ENCODE measurements at places on chromosomes 7 and 10.

- no peak for DNase-seq
Observed at GRCh38 chr7:75878312-75878768, 494 bp upstream of the RHBDD2 start.

- no peak for DNase-seq
Observed at GRCh38 chr10:96205580-96205979, 65.8 kb downstream of the BLNK start.

DNA sequence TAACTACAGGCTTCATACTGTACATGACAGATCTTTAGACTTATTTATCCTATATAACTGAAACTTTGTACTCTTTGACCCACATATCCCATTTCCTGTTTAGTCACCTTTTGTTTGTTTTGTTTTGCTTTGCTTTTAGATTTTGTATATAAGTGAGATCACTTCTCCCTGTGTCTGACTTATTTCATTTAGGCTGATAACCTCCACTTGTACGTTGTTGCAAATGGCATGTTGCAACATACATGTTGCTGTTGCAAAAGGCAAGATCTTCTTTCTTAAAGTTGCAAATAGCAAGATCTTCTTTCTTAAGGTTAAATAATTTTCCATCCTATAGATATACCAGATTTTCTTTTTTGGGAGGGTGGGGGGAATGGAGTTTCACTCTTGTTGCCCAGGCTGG lies 341.5 kb downstream of the OTUD1 start:
- DNase-seq = no peak

DNA sequence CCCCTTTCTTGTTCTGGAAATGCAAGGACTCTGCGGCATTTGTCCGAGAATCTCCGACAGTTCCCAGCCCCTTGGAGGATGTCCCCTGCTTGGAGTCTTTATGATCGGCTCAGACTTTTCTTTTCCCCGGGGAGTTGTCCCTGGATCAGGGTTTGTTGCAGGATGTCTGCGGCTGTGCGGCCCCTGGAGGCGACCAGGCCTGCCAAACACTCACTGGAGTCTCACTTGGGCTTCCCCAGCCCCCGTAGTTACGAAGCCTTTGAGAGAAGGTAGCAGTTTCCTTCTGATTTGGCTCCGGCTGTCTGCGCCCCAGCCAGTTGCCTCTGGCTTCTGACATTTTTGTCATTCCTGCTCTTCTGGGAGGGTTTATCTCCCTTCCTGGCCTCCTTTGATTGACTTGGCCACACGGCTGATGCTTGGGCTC lies 16.1 kb downstream of the COL26A1 start:
- DNase-seq = no peak

GRCh38 chr7:11298220-11298619 lies 324.5 kb downstream of the PHF14 start:
- no peak for DNase-seq

DNA sequence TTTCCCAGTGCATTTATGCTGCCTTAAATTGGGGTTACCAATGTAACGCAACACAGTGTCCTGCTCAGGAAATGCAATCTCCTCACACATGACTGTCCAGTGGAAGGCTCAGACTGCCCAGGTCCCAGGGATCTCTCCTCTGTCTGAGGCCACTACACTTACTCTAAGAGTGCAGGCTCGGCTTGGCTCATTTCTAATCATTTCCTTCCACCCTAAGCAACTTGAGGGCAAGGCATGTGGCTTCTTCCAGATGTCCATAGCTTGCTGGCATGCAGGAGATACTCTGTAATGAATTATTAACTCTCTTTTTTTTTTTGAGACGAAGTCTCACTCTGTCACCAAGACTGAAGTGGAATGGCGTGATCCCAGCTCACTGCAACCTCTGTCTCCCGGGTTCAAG lies 23.7 kb downstream of the PLAC9 start:
- DNase-seq = no peak

DNA sequence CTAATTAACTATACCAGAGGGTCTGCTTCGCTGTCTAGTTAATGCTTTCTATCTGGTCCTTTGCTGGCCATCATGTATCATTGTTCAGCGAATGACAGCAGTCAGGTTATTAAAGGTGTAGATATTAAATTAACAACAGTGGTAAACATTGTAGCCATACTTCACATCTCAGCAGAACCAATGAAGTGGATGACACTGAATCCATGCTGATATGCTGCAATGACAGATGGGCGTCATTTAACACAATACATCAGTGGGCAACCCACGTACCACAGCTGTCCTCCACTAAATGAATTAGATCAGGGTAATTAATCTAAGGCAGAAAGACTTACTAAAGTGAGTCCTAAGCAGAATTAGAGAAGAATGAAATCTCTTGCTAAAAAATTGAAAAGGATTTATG lies 767.2 kb downstream of the NXPH1 start:
- DNase-seq = no peak

DNA sequence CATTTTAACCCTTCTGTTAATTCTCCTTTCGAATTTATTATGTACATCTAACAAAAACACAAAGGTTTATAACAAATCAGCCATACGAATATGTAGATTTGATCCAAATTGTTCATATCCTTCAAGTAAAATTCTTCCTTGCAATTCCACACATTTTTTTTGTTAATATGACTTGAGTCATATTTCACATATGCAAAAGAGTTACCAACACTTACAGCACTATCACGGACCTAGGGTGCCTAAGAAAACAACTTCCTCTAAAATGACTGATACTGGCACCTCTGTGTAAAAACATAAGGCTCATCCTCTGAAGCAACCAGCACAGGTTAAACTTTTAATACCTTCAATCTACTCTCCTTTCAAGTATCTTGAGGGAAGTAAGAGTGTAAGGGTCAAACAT lies 451.8 kb downstream of the SEMA3D start:
- no peak for DNase-seq

- no peak for DNase-seq
Observed at GRCh38 chr7:5682551-5683279, 98.7 kb downstream of the RNF216 start.
